Activated naive CD4-positive, alpha-beta T cell treated with anti-CD3 and anti-CD28 coated beads, Interleukin-2, amount 50 U/mL, for 72 hours (primary cell): ENCODE measurements at places on chromosomes 13 and 19.

- no peak for DNase-seq
Observed at GRCh38 chr13:90717451-90717936, 630.0 kb upstream of the MIR17HG start.

DNA sequence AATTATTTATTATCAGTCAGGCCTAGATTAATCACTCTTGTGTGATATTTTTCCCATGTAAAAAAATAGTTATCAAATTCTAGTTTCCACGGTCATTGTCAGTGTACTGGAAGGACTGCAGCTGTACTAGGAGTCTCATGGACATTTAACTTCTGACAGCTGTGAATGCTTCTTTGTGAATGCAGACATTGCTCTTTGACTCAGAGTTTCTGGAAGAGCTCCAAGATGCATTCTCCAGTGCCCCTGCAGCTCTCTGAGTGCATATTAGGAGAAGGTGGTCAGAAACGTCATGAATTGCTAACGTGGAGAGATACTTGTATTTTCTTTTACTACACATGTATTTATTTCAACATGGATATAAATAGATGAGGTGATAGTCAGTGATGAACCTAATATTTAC, 9.7 kb upstream of the SLITRK5 start:
- DNase-seq, result no peak

DNA sequence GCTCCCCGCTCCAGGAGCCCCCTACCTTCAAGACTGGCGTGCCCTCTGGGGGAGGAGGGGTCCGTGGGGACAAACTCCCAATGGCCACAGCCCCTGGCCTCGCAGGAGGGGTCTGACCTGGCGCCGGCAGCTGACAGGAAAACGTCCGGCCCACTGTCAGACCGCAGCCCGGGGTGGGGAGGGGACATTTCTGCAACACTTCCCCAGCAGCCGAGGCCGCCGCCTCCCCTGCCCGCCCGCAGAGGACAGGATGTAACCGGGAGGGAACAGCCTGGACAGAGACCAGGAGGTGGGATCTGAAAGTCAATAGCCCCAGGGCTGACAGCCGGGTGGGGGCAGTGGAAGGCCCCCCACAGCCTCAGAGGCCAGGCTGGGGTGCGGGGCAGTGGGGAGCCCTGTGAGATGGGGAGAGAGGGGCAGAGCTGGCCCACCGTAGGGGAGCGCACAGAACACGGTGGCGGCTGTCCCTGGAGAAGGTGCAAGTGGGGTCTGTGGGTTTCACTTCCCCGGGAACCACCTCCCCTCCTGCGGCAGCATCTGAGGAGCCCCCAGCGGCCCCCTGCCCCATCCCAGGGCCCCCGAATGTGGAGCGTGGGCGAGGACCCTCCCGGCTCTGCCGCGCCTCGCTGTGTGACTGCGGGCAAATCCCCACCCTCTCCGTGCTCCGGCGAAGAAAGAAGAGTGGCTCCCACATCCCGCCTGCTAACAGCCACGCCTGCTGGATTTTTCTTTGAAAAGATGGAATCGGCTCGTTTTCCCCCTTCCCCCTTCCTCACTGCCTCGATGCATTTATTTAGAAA, at the start of gene PEAK3:
Gene PEAK3 (minus strand): TSS at position 114 of the 800 bp plus-strand sequence. CDS start 1,244 bp downstream, outside the sequence.
- no peak for DNase-seq

- DNase-seq, result no peak
Observed at GRCh38 chr13:45479661-45480060, 14.9 kb downstream of the COG3 start.

DNA sequence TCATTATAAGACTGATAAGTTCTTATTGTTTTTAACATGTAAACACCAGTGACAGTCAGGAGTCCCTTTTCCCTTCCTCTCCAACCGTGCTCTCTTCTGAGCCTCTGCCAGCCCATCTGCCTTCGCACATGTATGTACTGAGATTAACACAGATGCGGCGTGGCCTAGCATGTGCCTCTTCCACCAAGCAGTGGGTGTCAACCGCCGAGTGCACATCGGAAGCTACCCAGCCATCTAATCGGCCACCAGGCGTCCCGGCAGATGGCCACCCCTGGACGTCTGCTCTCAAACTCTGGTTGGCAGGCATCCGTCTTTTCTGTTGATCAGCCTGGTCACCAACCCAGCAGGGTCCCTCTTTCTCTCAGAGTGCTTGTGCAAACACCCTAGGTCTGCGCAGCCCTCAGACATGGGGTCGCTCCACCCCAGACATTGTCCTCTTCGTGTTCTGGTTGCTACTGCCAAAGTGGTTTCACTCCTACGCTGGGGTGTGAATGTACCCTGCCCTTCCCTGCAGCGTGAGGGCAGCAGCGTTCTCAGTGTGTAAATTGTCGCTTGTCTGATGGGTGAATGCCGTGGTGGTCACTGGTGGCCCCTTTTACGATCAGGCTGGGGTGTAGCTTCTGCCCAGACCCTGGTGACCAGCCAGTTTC, 57.7 kb upstream of the LDLR start:
- DNase-seq, result no peak

GRCh38 chr13:93352616-93353015, 126.0 kb downstream of the GPC6 start:
- no peak for DNase-seq

- no peak for DNase-seq
Observed at GRCh38 chr13:18991060-18991459, 190.6 kb downstream of the TUBA3C start.

DNA sequence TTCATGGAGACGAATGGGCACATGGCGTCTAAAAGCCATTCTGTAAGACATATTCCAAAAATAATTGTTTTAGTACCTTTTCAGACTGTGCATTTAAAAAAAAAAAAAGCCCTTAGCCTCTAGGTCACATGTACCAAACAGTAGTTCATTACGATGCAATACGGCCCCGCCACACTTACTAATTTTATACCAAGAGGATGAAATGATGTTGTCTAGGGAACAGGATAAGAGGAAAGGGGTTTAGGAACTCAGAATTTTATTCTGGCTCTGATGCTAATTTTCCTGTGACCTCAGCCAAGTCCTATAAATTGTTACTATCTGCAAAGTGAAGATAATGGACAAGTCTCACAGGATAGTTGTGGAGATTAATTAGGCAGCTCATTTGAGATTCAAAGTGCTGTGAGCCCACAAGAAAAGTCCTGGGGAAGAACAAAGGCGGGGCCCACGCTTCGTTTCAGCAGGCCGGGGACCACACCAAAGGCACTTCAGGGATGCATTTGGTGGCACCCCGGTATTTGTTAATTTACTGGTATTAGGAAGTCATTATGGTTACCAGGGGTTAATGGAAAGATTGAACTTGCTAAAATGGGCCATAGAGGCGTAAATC, 511.1 kb downstream of the IRS2 start:
- no peak for DNase-seq

GRCh38 chr13:45209229-45209628, 8.4 kb upstream of the KCTD4 start:
- no peak for DNase-seq

- no peak for DNase-seq
Observed at GRCh38 chr13:23477101-23477500, 43.6 kb upstream of the SACS start.

GRCh38 chr19:30373593-30373992, 1.4 kb downstream of the ZNF536 start:
- no peak for DNase-seq

GRCh38 chr19:31459430-31459829, 110.2 kb upstream of the TSHZ3 start:
- no peak for DNase-seq

DNA sequence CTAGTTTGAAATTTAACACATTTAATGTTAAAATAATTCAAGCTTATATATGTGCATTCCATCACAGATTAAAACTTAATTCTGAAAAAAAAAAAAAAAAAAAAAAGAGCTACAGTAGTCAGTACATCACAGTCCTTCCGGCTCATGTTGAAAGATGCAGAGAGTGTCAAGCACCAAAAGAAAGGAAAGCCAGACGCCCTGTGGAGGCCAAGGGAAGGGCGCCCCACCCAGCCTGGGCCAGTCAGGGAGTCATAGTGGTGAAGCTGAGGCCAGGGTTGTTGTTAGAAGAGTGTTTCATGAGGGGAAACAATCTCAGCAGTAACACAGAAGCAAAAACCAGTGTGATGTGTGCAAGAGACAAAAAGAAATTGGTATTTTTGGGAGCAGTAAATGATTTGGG, 375.3 kb downstream of the MTUS2 start:
- no peak for DNase-seq

- DNase-seq, result no peak
Observed at GRCh38 chr19:32223595-32224370, 121.6 kb upstream of the ZNF507 start.

DNA sequence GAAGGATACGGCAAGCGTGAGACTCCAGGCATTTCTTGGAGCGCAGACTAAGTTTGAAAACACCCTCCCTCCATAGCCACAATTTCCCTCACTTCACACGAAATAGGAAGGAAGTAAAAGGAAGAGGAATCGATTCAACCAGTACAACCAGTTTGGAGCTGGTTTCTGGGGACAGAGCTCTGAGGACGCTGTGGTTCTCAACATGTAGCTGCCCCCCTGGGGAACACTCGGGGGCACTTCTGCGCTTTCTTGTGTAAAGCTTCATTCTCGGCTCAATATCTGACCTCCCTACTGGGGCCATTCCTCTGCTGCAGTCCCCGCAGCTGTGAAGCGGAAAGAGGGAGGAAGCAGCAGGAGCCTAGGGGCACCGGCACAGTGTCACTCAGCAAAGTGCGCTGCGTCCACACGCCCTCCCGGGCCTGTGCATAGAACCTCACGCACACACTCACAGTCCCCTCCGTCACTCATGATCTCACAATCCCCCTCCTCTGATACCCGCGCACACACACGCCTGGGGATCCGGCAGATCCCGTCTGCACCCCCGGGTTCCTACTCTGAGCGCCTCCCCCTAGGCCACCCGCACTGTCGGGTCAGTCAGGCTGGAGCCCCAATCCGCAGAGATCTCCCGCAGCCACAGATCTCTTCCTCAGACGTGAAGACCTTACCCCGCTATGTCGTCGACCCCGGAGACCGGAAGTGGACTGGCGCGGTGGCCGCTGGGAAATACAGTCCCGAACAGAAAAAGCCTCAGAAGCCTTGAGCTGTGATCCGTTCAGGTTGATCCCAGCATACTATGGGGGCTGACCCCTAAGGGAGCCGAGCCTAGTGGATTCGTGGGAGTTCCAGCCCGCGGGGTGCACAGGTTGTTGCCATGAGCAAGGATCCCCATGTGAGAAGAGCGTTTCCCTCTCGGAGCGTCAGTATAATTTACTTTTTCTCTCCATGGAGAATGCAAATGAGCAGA, at the start of gene ZNF780A:
Gene ZNF780A (minus strand): TSS at position 703 of the 964 bp plus-strand sequence. CDS start 6,190 bp downstream, outside the sequence.
- peak; percentile 83 for DNase-seq

DNA sequence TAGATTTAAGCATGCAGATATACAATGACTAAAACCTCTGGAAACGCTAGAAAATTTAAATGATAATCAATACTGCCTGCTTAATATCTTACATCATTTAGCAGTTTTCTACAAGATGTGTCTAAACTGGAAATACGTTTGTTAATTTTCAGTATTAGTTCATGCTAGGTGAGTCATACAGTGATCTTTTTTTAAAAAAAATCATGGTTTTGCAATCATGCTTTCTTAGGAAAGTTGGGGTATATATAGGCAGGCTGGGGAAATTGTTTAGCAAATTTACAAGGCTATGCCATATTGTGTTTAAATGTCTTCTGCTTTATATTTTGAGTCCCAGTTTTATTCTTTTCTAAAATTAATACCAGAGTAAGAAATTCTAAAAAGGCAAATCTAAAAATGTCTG, 245.4 kb upstream of the SPRY2 start:
- DNase-seq, result no peak

DNA sequence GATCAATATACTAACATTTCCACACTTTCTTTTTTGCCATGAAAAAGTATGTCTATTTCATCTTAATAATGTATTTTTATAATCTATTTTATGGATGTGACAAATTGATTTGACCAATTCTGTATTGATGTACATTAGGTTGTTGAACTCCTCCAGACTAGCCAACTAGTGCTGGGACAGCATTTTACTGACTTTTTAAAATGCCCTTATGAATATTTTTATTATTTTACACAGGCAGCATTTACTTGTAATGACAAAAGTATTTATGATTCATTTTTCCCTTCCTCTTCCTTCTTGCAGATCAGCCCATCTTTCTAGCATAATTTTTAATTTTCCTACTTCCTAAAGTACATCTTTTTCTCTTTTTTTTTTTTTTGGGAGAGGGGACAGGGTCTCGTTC, 918 bp upstream of the FUZ start:
- no peak for DNase-seq

- peak; percentile 39 for DNase-seq
Observed at GRCh38 chr19:3479834-3480215, 500 bp downstream of the SMIM24 start.

DNA sequence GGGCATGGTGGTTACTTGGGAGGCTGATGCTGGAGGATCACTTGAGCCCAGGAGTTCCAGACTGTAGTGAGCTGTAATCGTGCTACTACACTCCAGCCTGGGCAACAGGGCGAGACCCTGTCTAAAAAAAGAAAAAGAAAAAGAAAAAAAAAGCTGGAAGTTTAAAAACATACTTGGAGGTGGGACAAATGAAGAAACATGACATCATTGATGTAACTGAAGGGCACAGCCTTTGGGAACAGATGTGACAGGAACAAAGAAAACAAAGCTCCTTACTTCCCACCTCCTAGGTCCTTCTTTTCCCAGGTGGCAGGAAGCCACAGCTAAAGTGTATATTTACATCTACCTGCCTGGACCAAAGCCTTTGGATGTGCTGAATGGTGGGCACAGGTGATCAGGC, 1.9 kb downstream of the PEX11G start:
- DNase-seq, result no peak

- no peak for DNase-seq
Observed at GRCh38 chr13:21537105-21537504, 66.9 kb downstream of the MICU2 start.

DNA sequence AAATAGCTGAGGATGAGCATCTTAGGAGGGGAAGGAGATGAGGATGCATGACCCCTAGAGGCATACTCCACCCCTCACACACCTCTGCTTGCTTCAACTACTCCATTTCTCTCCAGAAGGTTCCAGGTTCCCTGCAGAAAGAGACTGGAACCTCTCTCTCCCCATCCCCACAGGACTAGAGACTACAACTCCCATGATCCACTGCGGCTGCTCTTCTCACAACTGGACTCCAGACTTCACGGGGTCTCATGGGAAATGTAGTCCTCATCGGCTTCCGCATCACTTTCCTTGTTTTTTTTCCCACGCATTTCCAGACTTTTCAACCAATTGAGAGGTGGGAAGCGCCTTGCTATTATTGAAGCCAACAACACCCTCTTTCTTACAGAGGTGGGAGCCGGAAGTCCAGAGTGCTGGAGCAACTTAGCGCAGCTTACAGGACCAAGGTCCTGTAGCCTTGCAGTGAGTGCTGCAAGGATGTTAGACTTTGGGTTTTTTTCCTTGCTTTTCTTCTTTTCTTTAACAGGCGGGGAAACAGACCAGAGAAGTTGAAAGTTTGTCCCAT, 13.9 kb upstream of the CACNG6 start:
- DNase-seq, result peak; percentile 66
